CD4-positive, alpha-beta T cell treated with Interleukin-2 at 100 ng/mL for 4 hours (primary cell): ENCODE measurements at places on chromosomes 11 and 22.

GRCh38 chr22:23829845-23830372, 8.9 kb downstream of the DERL3 start:
- no peak for DNase-seq

- DNase-seq, result no peak
These were observed 4.4 kb downstream of the TPCN2 start for GRCh38 chr11:69053169-69053477.

- no peak for DNase-seq
These were observed 322.8 kb upstream of the SYN3 start for GRCh38 chr22:33380789-33381530.

- DNase-seq, result no peak
These were observed 66.5 kb upstream of the CEP126 start for GRCh38 chr11:101848262-101848661.

DNA sequence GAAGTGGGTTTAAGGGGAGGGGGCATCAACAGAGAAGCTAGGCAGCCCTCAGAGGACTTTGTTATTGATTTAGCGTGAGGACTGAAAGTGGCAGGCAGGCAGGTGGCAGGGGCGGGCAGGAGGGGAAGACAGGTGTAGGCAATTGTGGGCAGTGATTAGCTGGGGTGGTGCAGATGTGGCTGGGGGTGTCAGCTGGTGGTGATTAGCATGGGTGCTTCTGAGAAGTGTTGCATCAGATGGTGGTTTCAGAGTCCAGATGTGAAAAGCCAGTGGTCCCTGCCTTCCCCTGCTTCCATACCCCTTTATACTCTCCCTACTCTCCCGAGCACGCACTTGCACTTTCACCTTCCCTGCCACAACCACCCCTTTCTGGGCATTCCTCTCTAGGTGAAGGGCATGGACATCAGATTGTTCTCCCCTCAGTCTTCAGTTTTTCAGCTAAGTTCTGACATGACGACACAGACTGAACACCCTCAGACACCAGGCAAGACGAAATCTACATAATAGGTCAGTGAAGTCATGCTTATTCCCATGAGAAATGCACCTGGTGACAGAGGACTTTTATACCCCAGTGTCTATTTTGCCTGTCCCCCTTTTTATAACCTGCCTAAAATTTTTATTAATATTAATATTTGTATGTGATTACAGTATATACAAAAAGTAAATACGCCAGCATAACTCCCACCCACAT, 435.7 kb upstream of the CADM1 start:
- DNase-seq, result no peak

DNA sequence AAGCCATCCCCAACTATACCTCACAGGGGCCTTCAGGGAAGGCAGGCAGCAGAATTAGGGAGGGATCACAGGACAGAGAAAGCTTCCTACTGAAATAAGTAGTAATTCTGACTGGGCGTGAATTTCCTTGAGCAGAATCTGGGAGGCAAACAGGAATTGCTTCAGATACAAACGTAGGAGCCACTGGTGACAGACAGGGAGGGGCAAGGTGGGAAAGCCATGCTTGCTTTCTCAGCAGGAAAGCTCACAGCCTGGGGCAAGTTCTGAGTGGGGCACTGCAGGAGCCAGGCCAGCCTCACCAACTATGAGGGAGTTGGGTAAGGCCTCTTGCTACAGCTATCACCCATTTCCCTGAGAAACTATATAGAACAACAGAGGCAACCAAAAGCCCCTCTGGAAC, 43.6 kb downstream of the ARHGAP32 start:
- no peak for DNase-seq

DNA sequence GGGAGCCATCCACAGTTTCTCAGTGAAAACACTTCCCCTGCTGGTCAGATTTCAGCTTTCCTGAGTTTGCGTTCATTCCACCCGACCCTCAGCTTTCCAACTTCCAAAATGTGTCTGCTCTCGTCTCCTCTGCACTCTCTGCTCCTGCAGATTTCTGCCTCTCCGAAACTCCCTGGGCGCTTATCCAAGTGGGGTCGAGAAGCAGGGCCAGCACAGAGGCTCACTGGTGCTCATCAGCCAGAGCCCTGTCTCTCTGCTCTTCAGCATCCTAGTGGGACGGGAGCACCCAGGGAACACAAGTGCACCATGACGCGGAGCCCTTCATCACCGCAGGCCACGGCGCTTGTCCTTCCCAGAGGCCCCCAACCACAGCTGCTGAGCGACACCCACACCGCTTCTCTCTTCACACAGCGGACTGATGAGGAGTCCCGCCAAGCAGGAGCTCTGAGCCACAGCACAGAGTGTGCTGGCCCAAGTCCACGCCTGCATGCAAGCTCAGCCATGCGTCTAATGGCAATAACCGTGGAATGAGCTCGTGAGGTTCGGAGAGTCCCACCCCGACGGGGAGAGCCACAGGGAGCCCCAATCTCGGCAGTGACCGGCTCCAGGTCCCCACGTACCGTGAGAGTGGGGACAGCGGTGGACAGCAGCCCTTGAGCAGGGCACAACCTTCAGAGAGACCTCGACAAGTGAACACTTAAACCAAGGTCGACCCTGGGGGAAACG, 27.9 kb upstream of the MOB2 start:
- DNase-seq, result no peak
